ENCODE measurements at places on chromosomes 3 and 15. TPM values are rescaled to one million over a fixed set of nuclear protein-coding genes. Genes with fewer than 3 reads are reported as not detected.

Gene LNP1
- 0.74 TPM for total RNA-seq

Gene ZPLD1
- not detected for total RNA-seq

Gene ATXN7
- total RNA-seq, result 249 TPM

Gene WNT7A
- 2.5 TPM for total RNA-seq

Gene MESP2
- not detected for total RNA-seq

Gene C3orf38
- 46.9 TPM for total RNA-seq

Gene SEMA3F
- total RNA-seq, result 0.52 TPM

Gene TTC14
- 80.3 TPM for total RNA-seq

Gene WDR93
- not detected for total RNA-seq

Gene CHRFAM7A
- total RNA-seq, result 0.59 TPM

Gene TTC21A
- total RNA-seq, result 4.1 TPM

Gene NR1I2
- total RNA-seq, result 0.20 TPM

Gene FRG2C
- total RNA-seq, result not detected

Gene MUSTN1
- total RNA-seq, result 13.8 TPM

Gene LRRC31
- not detected for total RNA-seq

Gene UBAP1L
- total RNA-seq, result 10.1 TPM

Gene NRROS
- total RNA-seq, result 18.3 TPM

Gene NANOGP8
- total RNA-seq, result not detected

Gene SEMA5B
- total RNA-seq, result not detected

Gene CHRNA7
- not detected for total RNA-seq

Gene CCDC71
- total RNA-seq, result 12.9 TPM

Gene IL20RB
- total RNA-seq, result 2.8 TPM

Gene XCR1
- not detected for total RNA-seq

Gene VEPH1
- 2.6 TPM for total RNA-seq

Gene ATOSA
- 139 TPM for total RNA-seq

Gene GOLGA8M
- total RNA-seq, result 1.1 TPM

Gene HDC
- total RNA-seq, result 3.5 TPM

Gene SCG3
- not detected for total RNA-seq

Gene NMB
- 2.2 TPM for total RNA-seq
